ENCODE measurements at places on chromosomes 4 and X.

GRCh38 chr4:69490271-69490670 lies 5.4 kb downstream of the UGT2B4 start:
- no peak for DNase-seq

DNA sequence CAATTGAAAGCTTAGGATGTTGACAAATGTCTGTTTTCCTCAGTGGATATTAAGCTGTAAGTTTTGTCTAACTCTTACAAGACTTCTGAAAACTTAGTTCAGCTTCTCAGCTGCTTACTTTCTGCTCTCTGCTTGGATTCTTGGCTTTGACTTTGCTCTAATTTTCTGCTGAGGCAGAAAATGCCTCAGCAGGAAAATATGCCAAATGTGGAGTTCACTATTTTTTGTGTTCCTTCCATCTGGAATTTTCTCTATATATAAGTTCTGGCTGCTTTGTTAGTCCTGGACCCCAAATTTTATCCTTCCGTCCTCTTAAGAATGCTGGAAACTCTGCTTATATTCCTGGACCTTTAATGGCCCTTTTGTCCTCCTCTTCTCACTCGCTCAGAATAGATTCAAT lies 352.6 kb upstream of the NWD2 start:
- DNase-seq = no peak

- no peak for DNase-seq
Observed at GRCh38 chr4:72531768-72532290, 37.2 kb downstream of the ADAMTS3 start.

DNA sequence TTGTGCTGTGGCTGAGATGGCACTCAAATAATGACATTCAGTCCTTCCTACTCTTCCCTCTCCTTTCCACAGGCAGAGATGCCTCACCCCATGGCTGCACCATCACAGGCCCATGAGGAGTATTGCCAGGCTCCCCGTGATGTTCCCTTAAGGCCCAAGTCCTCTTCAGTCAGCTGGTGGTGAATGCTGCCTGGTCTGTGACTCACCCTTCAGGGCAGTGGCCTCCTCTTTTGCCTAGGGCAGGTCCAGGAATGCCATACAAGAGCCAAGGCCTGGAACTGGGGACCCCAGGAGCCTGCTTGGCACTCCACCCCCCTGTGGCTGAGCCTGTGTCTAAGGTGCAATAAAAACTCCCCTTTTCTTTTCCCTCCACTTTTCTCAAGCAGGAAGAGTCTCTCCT lies 144.2 kb upstream of the GEMIN8 start:
- DNase-seq = no peak

DNA sequence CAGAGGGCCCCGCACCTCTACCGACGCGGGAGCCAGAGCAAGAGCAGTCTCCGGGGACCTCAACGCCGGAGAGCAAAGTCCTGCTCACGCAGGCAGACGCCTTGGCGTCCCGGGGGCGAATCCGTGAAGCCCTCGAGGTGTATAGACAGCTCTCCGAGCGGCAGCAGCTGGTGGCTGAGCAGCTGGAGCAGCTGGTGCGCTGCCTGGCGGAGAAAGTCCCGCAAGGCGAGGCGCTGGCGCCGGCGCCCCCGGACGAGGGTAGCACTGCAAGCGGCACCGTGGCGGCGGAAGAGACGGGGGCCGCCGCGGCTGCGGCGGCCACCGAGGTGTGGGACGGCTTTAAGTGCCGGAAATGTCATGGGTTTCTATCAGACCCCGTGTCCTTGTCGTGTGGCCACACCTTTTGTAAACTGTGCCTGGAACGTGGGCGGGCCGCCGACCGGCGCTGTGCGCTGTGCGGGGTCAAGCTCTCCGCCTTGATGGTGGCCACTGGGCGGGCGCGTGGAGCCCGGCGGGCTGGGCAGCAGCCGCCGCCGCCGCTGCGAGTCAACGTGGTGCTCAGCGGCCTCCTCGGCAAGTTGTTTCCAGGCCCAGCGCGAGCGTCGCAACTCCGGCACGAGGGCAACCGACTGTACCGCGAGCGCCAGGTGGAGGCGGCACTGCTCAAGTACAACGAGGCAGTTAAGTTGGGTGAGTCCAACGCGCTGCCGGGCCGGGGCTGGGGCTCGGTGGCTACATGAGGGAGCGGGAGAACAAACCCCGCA lies 672 bp downstream of the LONRF3 start:
- no peak for DNase-seq

DNA sequence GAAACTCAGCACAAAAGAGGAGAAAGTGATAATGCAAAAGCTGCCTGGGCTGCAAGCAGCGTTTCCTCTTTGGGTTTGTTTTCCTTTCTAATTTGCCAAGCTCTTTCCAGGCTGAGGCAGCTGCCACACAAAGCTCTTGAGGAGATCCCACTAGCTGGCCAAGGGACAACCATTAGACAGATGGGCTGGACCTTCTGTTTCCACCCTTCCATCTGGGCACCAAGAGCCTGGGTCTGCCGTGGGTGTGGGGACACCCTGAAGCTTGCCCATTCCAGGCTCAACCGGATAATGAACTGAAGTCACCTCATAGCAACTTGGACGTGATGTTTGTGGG lies 194.6 kb upstream of the C1QTNF7 start:
- peak; percentile 95 for DNase-seq

DNA sequence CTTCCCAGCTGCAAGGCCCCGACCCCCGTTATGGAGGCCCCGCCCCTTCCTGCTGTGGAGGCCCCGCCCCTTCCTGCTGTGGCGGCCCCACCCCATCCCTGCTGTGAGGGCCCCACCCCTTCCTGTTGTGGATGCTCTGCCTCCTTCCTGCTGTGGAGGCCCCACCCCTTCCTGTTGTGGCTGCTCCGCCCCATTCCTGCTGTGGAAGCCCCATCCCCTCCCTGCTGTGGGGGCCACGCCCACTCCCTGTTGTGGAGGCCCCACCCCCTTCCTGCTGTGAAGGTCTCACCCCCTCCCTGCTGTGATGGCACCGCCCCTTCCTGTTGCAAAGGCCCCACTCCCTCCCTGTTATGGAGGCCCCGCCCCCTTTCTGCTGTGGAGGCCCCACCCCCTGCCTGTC lies 104.9 kb upstream of the PSAPL1 start:
- DNase-seq = no peak

DNA sequence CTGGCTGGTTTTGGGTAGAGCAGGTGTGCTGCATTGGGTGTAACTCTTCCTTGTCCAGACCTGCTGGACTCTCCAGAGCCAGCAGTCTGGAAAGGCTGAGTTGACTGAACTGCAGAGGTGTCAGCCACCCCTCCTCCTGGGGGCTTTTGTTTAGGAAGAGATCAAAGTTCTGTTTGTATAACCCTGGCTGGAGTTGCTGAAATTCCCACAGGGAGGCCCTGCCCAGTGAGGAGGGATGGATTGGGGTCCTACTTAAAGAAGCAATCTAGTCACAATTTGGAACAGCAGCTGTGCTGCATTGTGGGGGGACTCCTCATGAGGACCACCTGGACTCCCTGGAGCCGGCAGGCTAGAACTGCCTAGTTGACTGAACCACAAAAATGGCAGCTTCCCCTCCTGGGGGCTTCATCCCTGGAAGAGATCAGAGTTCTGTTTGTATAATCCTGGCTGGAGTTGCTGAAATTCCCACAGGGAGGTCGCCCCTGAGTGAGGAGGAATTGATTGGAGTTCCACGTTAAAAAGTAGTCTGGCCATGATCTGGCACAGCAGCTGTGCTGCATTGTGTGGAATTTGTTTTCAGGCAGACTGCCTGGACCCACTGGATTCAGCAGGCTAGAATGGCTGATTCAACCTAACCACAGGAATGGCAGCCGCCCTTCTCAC lies 264.9 kb upstream of the ZC4H2 start:
- DNase-seq = no peak

- no peak for DNase-seq
Observed at GRCh38 chr4:128333309-128334018, 45.9 kb upstream of the PGRMC2 start.

GRCh38 chr4:184421533-184422155 lies 52.7 kb downstream of the IRF2 start:
- no peak for DNase-seq

- no peak for DNase-seq
Observed at GRCh38 chr4:141788169-141788915, 152.0 kb downstream of the IL15 start.

GRCh38 chr4:164313853-164314252 lies 440.1 kb upstream of the SMIM31 start:
- no peak for DNase-seq

DNA sequence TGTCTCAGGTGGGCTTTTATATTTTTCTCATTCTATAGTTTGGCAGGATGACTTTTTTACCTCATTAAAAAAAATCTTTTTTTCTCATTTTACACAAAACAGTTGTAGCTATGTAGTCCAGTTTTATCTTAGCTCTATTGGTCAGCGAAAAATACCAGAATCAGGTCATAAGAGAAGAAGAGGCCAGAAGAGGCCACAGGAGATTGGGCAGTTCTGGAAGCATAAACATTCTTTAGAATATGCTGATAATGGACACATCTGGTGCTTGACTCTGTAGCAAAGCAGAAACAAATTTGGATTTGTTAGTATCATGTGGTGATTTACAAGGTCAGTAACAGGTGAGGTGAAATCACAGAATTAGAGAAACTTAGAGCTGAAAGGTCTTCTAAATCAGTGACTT lies 66.6 kb upstream of the ARHGAP24 start:
- DNase-seq = no peak

GRCh38 chrX:3141031-3141430 lies 99.8 kb downstream of the ARSF start:
- no peak for DNase-seq

Measured in cerebellar nuclear complex (tissue), 1 donor.